ENCODE measurements at places on chromosomes 2 and 18. TPM values are rescaled to one million over a fixed set of nuclear protein-coding genes. Genes with fewer than 3 reads are reported as not detected.

The CPO gene
- not detected for total RNA-seq

The LYPD6B gene
- total RNA-seq, result 0.52 TPM

The PLB1 gene
- 1.0 TPM for total RNA-seq

The OSR1 gene
- total RNA-seq, result 10.4 TPM

The DNAJC5G gene
- total RNA-seq, result under 0.01 TPM

The PROM2 gene
- under 0.01 TPM for total RNA-seq

The ASB18 gene
- 3.1 TPM for total RNA-seq

The SCYGR8 gene
- not detected for total RNA-seq

The GRP gene
- not detected for total RNA-seq

The GPR35 gene
- 1.0 TPM for total RNA-seq

The CXCR1 gene
- 0.52 TPM for total RNA-seq

The SEPTIN10 gene
- 109 TPM for total RNA-seq

The AQP12B gene
- total RNA-seq, result not detected

The SERPINB3 gene
- total RNA-seq, result not detected

The DYNAP gene
- not detected for total RNA-seq

The MORN2 gene
- 12.0 TPM for total RNA-seq

The C2orf72 gene
- 1.0 TPM for total RNA-seq

The SPR gene
- total RNA-seq, result 4.2 TPM

The GAL3ST2 gene
- total RNA-seq, result not detected

The STARD6 gene
- not detected for total RNA-seq

The CFAP65 gene
- not detected for total RNA-seq

The MEP1B gene
- not detected for total RNA-seq

The UPP2 gene
- not detected for total RNA-seq

The TXNDC2 gene
- not detected for total RNA-seq

The RGPD3 gene
- 0.52 TPM for total RNA-seq

The MYO5B gene
- 0.52 TPM for total RNA-seq

The HRH4 gene
- not detected for total RNA-seq

The MAL gene
- total RNA-seq, result 4.2 TPM

The MAP3K19 gene
- total RNA-seq, result not detected

Measured in skeletal muscle tissue (tissue), 5 donors.